ENCODE measurements at places on chromosomes 2 and 18.

DNA sequence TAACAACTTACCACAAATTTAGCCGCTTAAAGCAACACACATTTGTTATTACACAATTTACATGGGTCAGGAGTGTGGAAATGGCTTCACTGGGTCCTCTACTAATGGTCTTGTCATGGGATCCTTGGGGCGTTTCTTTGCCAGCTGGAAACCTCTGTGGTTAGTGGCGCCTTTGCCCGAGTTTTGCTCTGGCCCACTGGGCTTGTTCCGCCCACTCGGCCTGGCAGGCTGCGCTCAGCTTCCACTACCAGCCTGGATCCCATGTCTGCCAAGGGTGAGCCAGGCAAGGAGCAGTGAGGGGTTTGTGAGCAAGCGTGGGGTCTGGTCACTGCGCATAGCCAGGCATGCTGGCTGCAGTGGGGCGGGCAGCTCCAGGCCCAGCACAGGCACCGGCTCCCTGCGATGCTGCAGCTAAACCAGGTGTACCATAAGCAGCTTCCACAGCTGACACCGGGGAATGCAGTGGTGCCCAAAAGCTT is 16.2 kb upstream of the MBD2 start:
- DNase-seq: no peak

GRCh38 chr18:33802955-33803354 is 224.9 kb downstream of the ASXL3 start:
- DNase-seq: no peak

- no peak for DNase-seq
Measured at GRCh38 chr18:5064841-5065370, 132.2 kb downstream of the AKAIN1 start.

DNA sequence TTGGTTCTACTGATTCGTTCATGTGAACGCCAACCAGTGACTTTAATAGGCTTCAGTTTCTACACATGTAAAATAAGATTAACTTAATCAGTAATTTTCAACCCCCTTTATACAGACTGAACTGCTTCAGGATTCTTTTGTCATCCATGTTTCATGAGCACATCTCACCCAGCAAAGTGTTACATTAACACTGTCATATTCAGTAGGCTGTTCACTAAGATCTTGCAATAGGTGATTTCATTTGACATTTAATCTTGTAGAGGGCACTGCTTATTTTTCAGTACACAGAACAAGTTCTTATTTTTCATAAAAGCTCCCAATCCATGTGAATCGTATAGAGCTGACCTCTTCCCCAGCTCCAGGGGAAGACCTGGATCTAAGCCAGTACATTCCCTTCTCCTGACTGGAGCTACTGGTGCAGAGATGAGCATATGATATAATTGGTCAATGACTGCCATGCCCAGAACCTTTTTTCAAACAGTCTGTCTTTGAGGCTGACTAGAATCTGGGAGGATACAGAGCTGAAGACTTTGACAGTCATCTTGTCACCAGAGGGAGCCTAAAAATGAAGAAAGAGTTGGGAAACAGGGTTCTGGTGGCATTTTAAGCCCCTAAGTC is 72.2 kb upstream of the CHRNA1 start:
- DNase-seq: no peak

DNA sequence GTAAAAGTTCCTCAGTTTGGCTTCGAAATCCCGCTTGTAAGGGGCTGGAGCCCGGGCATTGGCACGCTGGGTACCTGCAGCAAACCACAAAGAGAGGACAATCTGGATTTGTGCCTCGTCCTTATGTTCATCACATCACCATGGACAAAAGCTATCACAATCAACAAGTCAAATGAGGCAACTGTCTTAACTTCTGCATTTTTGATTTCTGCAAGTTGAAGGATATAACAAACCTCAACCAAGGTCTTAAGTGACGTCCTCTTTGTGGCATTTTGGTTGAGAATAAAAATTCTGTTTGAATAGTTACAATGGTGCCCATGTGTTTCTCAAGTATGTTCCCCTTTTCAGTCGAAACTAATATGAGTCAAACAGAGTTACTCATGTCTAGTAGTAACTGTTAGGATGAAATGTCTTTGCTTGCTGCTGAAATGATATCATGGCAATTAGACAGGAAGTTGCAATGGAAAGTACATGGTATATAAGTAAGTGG is 70.8 kb upstream of the STK17B start:
- DNase-seq: no peak

DNA sequence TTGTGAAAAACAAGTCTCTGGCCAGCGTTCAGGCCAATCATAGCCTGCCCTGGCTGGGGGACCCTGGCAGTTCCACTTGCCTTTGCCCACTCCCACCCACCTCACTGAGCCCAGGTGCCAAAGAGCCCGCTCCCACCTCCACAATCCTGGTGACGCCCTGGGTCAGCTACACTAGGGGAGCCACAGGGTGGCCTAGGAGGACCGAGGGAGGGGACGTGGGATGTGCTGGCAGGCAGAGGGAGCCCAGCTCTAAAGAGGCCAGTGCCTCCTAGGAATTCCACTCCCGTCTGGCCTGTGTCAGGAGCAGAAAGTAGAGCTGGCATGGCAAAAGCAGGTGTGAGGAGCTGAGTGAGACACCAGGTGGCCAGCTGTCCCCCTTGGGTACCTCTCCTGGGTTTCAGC is 49.3 kb downstream of the TNS1 start:
- DNase-seq: no peak

- DNase-seq: no peak
Measured at GRCh38 chr18:54877076-54877475, 48.8 kb downstream of the RAB27B start.

- no peak for DNase-seq
Measured at GRCh38 chr18:66813138-66813537, 209.2 kb upstream of the CDH19 start.

GRCh38 chr2:106057206-106057605 is 136.9 kb downstream of the UXS1 start:
- DNase-seq: no peak

DNA sequence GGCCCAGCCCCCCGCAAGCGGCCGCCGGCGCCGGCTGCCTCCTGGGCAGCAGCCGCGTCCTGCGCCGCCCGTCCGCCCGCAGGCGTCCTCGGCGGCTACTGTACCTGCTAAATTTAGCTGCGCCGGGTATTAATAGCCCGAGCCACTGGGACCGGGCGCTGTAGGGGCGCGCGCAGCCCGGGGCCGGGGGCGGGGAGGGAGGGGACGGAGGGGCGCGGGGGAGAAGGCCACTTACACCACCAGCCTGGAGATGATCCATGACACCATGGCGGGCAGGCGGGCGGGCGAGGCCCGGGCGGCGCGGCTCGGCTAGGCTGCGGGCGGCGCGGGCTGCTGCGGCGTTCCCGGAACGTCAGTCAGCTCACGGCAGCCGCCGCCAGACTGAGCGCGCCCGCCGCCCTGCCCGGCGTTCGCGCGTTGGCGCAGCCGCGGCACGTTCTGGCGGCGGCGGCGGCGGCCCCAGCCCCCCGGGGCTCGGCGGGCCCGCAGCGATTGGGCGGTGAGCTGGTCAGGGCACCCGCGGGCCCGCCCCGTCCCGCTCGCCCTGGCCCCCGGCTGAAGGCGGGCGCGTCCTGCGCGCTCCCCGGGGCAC is at the start of gene REEP1:
Gene REEP1, minus strand, starts transcription at position 383 of the 592 bp plus-strand sequence. Its CDS starts 116 bp downstream, at position 267.
- DNase-seq: no peak

GRCh38 chr2:29057006-29057405 is 17.3 kb downstream of the PCARE start:
- no peak for DNase-seq

- DNase-seq: no peak
Measured at GRCh38 chr2:240556553-240557100, 1.2 kb downstream of the ANKMY1 start.

GRCh38 chr2:29655391-29656086 is 265.8 kb downstream of the ALK start:
- DNase-seq: no peak

Measured in cerebellar nuclear complex (tissue), 1 donor.